Stimulated activated CD8-positive, alpha-beta memory T cell treated with anti-CD3 and anti-CD28 coated beads, Interleukin-4, amount 100 ng/mL, for 1 hour (primary cell): ENCODE measurements at places on chromosomes 6 and 20.

DNA sequence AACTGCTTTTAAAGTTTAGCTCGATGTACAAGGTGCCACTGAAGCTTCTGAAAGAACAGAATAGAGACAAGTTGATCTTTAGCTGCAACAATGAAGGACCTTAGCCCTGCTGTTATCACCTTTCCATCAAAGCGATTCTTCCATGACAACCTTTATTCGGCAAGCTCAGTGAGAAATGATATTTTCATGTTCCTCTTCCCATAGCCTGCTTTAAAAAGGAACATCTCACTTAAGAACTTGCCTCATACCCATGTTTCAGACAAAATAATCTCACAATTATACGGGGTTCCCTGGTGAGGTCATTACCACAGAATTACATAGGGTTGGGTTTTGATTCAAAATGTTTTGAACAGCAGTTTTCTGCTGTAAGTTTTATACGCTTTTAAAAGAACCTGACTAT is 264.2 kb downstream of the THBS2 start:
- no peak for DNase-seq

DNA sequence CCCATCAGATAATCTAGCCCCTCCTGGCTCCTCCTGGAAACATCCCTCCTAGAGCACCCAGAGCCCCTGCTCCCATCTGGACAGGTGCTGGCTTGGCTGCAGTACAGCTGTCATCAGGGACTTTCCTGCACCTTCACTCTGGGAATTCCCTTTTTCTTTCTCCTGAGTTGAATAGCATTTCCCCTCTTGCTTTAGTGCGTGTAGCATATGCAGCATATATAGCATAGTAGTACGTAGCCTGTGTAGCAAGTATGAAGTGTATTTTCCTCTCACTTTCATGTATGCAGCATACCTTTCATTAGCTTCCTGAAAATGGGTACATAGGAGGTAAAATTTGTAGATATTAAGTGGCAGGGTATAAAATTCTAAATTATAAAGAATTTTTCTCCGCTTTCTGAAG is 352.9 kb downstream of the ESR1 start:
- no peak for DNase-seq

DNA sequence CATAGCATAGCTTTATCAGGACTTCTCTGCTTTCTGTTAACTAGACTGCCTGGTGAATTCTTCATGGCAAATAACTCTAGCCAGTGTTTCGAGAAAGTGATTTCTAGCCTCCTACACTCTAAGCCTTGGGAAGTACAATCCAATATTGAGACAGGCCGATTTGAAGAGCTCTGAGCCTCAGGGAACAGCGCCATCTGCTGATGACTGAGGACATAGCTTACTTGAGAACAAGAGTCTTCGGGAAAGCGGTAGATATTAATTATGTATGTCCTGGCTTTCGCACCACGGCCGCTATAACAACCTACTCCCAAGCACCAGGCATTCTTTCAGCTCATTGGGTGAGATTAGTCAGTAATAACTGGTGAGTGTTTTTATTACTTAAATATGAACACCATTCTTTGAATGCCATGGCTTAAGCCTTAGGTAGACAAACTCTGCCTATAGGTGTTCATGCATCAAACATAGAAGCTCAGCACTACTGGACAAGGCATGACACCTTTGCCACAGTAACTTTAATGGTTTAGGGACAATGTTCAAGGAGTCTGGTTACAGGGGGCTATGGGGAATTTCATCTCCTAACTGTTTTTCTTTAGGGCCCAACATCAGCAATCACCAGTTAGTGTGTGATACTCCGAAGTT is 518.6 kb downstream of the BMP2 start:
- DNase-seq, result no peak

- no peak for DNase-seq
These were observed 17.6 kb upstream of the POU3F2 start for GRCh38 chr6:98816799-98817198.

DNA sequence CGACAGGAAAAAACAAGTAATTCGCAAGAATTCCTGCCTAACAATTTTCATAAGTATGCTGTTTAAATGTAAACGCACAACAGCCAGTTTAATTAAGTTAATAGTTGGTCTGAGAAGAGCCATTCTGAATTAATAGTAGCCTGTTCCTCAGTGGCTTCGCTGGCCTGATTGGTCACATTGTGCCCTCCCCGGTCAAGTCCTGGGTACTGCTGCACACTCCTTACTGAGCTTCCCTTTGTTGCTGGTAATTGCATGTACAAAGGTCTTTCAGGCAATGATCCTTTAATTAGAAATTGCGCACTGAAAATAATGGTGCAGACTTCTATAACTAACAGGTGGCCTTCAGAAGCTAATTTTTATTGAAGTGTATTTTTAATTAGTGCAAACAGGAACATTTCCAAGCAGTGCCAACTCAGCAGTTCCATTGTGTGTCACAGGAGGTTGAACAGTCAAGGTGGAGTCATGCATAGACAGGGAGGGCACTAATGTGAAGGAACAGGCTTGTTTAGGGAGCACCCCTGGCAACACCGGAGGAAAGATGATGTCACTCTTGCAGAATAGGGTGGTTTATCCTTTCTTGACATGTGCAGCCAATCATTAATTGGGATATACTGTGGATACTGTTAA is 92.6 kb upstream of the SLC22A23 start:
- DNase-seq, result no peak

- DNase-seq, result no peak
These were observed 252.9 kb upstream of the MAN1A1 start for GRCh38 chr6:119602215-119603178.

DNA sequence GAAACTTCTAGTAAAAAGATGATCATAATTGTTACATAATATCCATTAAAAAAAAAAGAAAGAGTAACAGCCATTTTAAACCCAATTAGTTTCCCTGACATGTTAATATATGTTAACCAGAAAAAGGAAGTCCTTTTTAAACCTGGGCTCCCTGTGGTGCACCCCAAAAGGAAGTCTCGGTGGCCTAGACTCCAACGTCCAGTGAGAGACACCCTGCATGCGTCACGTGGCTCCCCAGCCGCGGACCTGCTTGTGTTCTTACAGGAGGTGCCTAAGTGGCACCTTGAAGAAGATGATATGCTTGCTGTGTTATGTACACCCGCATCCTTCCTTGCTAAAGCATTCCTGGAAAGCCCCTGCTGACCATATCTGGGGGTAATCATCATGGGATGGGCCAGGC is 50.1 kb downstream of the FOXC1 start:
- no peak for DNase-seq

DNA sequence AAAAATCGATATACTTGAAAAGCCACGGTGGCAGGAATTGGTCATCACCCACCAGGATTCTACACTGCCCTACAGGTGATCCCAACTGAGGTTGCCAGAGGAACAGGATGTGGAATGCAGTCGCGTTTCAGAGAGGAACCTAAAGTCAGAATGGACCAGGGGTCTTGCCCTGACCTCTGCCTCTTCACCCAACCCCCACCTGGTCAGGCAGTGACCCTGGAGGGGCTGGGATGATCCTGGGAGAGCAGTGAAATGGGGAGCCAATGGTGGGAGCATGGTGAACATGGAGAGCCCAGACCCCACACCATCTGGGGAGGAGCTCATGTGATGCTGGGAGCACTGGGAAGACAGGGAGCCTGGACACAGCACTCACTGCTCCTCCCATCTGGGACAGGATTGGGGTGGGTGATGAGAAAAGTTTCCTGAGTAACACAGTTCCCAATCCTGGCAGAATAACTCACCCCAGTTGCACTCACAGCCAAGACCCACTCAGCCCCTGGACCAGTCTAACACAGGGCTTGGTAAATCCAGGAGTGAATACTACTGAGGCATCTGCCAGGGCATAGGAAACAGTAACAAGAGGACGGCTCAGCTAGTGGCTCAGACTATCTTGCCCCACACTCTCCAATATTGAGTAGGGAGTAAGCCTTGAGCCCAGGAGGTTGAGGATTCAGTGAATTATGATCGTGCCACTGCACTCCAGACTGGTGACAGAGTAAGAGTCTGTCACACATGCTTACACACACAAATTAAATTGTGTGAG is 1.7 kb upstream of the ULBP2 start:
- DNase-seq, result no peak

GRCh38 chr20:63709149-63709527 is 1.3 kb downstream of the ZGPAT start:
- no peak for DNase-seq

DNA sequence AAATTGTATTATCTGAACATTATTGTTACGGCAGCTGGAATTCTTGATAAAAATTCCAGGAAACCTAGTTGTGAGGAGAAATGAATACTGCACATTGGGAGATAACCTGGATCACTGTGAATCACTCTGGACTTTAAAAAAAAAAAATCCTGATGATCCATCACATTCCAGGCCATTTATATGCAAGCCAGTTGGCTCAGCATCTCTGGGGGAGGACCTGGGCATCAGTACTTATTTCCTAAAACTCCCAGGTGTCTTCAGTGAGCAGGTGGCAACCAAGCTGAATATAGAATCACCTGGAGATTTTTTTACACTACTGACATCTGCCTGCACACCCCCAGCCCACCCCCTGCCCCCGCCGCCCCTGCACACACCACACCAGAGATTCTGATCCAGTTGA is 39.1 kb upstream of the SIRT5 start:
- no peak for DNase-seq

DNA sequence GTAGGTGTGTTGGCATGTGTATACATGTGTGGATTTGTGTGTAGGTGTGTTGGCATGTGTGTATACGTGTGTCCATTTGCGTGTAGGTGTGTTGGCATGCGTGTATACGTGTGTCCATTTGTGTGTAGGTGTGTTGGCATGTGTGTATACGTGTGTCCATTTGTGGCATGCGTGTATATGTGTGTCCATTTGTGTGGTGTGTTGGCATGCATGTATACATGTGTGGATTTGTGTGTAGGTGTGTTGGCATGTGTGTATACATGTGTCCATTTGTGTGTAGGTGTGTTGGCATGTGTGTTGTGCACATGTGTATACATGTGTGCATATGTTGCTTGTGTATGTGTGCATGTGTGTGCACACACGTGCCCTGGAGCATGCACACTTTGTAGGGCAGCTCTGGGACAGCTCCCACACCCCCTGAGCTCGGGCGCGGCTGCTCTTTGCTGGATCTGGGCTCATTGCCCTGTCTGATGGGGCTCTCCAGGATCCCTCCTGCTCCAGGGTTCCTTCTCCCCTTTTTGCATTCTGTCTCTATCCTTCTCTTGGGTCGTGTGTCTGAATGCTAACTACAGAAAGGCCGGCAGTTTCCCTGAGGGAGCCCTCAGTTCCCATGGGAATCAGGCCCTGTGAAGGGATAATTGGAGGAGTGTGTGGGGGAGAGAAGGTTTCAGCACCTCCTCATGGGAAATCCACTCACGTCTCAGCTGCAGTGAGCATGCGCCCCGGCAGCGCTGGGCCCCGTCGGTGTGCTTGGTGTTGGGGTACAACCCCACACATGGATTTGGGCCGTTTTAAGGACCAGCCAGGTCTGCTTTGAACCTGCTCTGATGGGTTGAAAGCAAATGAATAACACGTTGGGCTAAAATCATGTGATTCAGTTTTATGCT is 102.0 kb downstream of the ERMARD start:
- DNase-seq, result no peak

DNA sequence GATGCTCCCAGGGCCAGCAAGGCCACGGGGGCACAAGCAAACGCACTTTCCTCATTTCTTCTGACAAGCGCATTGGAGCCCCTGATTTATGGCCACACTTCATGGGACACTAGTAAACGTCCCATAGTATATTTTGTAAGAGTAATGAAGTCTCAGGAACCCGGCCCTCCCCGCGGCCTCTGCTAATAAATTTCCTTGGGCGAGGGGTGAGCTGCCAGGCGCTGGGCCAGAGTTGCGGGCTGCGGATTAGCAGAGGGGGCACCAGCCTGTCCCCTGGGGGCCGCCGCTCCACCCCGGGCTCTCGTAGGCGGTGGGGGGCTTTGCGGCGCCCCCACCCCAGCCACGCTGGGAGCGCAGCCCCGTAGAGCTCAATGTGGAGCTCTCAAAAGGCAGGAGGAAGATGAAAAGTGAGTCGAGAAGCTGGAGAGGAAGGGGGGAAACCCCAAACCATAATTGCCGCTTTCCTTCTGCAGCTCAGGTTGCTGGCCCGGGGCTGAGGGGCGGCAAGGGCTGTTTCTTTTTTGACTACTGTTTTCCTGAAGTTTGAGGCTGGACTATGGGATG is 173.6 kb downstream of the CDC5L start:
- DNase-seq, result no peak

DNA sequence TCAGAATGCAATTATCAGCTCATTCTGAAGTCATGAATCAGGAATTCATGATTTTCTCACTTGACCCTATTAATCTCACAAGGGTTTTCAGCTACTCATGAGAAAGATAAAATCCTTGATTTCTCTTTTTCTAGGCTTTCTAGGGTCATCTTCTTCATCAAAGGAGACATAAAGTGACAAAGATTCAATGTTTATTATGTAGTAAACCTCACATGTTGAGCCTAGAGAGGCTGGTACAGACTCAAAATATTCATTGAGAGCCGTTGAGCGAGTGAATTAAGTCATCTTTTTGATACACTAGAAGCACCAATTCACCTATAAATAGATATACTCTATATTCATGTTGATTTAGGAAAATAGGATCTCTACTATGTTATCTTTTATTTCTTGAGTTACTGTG is 104.8 kb upstream of the TRAF3IP2 start:
- no peak for DNase-seq

DNA sequence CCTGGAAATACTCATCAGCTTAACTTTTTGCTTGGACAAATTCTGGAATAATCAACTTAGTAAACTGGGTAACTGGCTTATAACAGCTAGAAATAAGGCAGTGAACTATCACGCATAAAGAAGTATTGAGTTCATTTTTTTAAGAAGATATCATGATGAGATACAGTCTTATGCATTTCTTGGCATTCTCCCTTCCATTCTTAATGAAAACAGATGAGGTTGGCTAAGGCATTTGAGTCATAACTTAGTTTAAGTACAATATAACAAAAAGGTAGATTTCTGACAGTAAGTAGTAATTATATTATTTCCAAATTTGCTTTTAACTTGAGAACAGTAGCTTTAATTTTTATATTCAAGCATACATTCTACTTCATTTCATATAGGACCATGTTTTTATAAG is 56.1 kb downstream of the SAMD5 start:
- no peak for DNase-seq

DNA sequence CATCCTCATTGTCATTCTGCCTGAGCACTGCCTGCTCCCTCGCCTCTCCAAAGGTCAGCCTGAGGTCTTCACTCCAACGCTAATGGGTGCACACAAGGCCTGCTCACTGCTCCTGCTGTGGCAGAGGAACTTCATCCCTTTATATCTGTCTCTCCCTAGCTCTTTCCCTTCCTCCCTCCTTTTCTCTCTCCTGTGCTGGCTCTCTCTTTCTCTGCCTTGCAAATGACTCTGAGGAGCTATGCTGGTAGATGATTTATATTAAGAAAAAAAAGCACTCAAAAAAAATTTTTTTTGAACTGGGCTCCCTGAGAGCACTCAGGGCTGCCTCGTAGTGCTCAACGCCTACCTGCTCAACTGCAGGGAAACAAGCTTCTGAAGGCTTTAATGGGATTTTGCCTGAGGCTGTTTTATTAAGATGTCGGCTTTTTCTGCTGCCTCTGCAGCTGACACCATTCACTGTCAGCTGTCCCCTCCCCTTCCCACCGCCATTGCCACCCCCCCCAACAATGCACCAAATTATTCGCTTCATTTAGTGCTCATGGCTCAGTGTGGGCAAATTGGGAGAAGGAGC is 137.7 kb upstream of the DEFB112 start:
- no peak for DNase-seq

- DNase-seq, result no peak
These were observed 175.6 kb upstream of the RNF24 start for GRCh38 chr20:4190792-4191519.
